Common myeloid progenitor, CD34-positive (primary cell): ENCODE measurements at places on chromosomes 6 and 20.
A peak's percentile ranks its signal among the peaks of the same experiment; 100 is the strongest.

GRCh38 chr6:46370622-46371021 is 120.6 kb downstream of the RCAN2 start:
- no peak for DNase-seq

DNA sequence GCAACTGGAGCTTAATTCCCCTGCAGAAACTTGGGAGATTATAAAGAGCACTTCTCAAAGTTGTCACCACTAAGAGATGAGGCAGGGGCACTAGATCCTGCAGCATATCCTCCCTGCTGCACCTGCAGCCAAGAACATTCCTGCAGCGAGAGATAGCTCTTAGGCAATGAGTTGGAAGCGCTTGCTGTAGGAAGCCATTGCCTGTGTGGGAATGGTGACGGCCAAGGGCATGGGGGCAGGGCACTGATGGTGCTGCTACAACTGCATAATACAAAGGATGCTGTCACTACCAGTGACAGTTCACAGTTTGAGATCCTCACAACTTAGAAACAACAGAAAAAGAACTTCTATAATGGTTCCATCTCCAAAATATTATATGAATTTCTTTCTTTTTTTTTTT is 89.9 kb downstream of the CDS2 start:
- DNase-seq = no peak

GRCh38 chr6:27507041-27507956 is 34.4 kb upstream of the ZNF184 start:
- no peak for DNase-seq

- DNase-seq = peak; percentile 62
These were observed 124.5 kb upstream of the SALL4 start for GRCh38 chr20:51926670-51927305.

GRCh38 chr20:51480507-51481270 is 61.8 kb downstream of the NFATC2 start:
- no peak for DNase-seq

- no peak for DNase-seq
These were observed 64.9 kb downstream of the C6orf58 start for GRCh38 chr6:127641905-127642304.

GRCh38 chr20:17622086-17622850 is 52.4 kb downstream of the DSTN start:
- DNase-seq = no peak

DNA sequence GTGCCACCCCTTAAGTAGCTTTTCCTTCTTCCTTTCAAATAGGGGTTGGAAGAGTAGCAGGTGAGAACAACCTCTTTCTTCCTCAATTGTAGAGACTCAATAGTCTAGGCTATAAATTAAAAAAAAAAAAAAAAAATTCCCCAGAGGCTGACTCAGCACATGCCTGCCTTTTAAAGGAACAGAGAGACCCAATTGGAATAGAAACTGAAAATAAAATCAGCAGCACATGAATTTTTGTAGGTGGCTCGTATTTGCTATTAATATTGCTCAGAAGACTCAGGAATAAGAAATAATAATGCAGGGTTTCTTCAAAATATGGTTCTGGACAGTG is 19.3 kb downstream of the TOP1 start:
- peak; percentile 75 for DNase-seq

GRCh38 chr6:141906569-141907080 is 226.1 kb upstream of the GJE1 start:
- DNase-seq = no peak

DNA sequence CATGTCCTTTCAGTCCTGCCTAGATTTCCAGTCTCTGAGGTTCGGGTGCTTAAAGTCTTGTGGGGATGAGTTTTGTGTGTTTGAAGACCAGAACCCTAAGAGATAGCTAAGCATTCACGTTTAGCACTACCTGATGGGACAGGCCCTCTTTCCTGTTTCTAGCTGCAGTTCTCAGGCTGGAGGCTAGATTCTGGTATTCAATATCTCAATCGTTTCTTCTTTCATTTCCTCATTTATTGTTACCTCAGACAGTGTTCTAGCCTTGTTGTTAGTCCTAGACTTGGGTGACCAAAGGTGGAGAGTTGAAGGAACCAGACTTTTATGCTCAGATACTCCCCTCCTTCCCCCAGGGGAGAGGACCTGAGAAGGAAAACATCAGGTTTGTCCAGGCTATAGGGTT is 16.8 kb downstream of the CEP250 start:
- DNase-seq = no peak

DNA sequence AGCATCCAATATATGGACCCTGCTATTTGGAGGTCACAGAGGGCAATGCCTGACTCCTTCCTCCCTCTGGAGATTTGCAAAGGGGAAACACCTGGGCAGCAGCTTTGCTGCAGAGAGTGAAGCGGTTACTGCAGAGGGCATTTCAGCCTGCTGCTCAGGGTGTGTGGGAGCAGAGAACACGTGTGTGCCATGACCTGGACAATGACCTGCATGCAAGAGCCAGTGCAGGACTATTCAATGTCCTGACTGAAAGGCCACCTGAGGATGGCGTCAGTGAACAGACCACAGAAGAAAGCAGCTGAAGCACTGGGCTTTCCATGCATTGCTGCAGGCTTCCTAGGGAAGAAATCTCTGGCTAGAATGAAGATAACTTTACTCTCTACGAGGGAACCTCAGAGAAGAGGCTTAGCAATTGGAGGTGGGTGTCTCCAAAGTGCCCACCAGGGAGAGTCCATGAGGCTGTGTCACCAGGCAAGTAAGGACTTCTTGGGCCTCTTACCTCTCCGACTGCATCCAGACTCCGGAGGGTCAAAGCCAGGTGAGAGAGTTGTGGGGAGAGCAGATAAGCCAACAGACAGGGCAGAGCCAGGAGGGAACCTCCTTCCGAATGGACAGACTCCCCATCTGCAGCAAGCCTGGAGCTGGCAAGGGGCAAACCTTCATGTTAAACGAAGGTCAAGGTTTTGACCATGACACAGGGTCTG is 52.9 kb upstream of the PMEPA1 start:
- no peak for DNase-seq

DNA sequence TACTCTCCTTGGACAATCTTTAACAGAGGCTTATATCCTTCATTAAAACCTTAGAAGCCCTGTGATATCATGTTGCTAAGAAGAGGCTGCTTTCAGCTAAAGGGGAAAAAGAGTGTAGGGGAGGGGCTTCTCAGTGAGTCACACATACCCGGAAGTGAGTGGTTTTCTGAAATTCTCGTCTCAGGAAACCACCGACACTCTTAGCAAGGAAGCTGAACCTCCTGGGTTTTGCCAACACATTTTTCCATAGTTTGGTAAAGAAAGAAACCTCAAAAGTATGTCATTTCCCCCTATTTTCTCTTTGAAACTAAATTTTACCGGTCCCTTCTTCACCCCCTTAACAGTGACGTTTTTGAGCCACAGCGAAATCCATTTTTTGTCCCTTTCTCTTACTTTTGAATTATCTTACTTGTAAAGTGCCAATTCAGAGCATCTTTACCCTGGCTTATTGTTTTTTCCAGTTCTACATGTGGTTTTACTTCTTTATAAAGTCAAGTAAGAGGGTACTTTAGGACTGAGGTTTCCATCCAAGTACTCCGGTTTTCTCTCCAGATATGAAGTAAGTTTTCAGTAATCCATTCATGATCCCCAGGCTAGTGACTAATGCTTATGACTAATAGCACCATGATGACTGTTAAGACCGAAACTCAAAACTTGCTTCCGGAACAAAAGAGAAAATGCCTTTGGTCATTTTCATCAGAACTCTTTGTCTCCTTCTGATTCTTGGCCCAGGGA is 219.3 kb downstream of the ARHGAP18 start:
- peak; percentile 92 for DNase-seq

DNA sequence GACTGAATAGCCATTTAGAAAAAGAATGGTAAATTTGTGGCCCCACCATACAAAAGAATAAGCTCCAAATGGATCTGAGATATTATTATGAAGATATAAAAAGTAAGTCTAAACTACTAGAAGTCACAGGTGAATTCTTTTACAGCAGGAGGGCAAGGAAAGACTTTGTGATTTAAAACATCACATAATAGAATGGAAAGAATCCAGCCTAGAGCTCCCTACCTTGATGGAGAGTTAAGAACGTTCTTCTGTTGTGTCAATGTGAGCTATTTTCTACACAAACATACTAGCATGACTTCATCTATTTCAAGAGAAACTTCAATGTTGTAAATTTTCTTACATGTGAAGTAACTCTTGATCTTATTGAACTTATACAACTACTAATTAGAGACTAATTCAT is 100.0 kb upstream of the NRSN1 start:
- no peak for DNase-seq

DNA sequence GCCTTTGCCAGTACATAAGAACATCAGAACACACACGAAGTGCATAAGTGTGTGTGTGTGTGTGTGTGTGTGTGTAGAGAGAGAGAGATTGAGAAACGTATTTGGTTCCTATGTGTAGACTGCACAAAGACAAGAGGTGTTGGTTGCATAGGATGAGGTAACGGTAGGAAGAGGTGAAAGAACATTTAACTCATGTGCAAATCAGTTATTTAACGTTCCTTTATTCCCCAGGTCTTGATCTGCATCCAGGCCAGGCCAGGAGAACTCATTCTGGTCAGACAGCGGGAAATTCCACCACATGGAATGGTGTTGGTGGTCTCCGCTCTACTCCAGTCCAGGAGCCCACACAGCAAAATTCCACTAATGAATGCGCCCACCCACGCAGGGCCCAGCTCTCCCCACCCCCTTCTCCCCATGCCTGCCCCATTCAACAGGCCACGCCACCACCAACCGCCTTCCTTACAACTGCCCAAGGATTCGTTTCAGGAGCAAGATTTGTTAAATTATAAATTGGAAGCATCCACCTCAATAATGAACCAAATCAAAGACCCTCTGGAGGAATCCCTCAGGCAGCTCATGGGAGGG is 86.8 kb downstream of the CLIC5 start:
- DNase-seq = no peak

DNA sequence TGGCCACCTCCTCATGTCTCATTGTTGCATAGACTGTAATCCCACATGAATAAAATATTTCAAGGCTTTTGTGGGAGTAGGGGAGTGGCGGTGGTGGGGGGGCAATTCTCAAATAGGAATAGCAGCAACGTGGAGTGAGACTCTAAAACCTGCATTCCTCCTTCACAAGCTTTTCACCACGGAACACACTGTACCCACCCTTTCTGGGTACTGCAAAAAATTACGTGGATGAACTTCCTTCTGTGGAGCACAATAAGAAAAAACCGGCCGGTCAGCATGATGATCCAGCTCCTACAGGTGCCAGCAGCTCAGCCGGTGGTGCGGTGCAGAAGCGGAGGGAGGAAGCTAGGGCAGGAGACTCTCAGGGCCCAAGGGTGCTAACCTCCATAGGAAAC is 930 bp upstream of the RRAGD start:
- DNase-seq = no peak

DNA sequence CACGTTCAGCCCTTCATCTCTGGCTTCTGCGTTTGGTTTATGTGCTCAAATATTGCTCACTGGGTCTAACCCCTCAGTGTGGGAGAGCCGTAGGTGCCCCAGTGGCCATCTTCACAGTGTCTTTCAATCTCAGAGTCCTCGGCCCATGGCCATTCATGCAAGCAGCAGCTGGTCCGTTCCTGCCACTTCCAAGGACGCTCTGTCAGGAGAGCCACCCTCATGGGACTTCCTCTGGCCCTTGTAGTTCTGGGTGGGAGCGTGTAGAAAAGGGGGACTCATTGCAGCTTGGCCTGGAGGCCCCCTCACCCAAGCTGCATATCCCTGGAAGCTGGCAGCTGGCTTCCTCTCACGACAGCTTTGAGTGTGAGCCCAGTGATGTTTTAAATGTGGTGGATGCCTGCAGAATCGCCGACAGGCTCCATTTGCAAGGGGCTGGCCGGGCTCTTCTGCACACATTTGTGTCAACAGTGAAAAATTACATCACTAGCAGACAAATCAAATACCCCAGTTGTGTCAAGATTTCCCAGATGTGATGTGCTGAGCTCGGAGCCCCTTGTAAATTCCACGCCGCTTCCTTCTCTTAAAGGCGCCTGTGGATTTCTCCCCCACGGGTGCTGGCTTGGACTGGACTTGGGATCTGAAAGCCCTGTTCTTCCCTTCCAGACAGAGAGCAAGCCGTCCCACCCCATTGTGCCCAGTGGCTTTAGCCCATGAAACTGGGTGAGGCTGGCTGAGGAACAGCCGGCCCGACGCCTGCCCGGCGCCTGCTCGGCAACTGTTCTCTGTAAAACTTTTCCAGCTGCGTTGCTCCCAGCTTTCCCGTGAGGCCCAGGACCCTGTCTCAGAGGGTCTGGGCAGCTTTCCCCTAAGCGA is 360.1 kb downstream of the TAF4 start:
- no peak for DNase-seq

DNA sequence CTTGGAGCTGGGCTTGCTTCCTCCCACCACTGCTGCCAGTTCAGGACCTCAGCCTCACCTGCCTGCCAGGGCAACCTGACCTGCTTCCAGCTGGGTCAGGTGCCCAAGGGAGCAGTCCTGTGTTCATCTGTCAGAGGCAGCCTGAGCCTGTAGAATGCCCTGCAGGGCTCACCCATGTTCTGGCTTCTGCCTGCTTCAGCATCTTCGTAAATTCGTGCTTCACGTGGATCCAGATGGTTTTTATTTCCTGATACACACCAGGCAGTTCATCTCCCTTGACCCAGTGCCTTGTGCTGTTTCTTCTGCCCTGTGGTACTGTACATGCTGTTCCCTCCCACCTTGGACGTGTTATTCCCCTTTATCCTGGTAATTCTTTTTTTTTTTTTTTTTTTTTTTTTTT is 50.2 kb downstream of the ARID1B start:
- no peak for DNase-seq

GRCh38 chr6:144264270-144265060 is 20.7 kb upstream of the UTRN start:
- DNase-seq = no peak

DNA sequence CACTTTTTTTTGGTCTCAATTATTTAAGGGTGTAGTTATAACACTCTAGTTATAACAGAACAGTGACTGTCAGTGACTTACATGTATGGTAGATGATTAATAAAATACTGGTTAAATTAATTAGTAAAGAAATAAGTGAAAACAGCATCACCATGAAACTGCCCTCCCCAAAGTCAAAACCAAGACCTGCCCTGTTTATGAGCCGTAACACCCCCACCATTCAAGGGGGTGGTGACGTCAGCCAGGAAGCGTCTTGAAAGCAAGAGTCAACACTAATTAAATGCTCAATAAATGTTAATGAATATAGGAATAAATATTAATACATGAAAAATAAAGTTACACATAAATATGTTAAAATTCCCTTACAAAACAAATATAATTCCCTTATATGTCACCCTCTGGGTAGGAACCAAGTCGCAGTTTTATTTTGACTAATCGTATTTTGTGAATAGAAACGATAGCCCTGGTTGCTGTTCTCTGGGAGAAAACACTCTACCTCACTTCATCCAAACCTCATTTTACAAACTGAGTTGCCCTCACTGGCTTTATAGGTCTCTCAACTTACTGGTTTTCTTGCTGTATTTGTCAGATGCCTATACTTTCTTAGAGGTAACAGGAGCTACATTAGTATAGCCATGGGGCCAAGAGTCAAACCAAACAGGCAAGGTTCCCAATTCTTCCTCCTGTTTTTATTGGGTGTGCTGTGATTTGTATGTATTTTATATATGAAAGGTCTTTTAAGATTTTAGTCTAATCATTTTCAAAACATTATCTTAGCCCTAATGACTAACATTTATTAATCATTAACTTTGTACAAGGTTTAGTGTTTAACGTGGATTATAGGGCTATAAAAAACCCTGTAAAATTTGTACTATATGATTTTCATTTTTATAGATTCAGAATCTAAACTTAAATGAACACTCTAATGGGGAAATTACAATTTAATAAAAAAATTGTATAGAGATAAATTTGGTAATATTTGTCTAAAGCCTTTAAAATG is 227.9 kb upstream of the IRAK1BP1 start:
- no peak for DNase-seq
